ENCODE measurements at places on chromosomes 4 and X.
A peak's percentile ranks its signal among the peaks of the same experiment; 100 is the strongest.

DNA sequence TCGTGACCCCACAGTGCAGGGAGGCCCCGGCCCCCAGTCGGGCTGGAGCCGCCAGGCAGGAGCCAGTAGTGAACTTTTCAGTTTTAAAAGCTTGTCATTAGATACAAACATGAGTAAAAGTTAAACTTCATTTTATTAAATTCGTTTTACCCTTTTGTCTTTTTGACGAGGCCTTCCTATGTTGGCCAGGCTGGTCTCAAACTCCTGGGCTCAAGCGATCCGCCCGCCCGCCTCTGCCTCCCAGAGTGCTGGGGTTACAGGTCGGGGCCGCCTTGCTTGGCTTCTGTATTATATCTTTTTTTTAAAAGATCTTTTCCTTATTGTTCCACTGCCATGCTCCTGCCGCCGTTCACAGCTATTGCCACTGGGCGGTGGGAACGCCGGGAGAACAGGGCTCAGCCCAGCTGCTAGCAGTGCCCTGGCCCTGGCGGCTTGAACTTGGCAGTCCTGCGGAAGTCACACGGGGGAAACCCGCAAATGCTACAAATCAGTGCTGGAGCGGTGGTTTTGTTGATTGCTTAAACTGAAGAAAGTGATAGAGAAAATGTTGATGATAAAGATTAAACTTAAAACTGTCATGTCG is 968 bp upstream of the NELFA start:
- peak; percentile 57 for DNase-seq

- DNase-seq, result no peak
Measured at GRCh38 chr4:81814987-81815541, 343.4 kb upstream of the RASGEF1B start.

- DNase-seq, result peak; percentile 83
Measured at GRCh38 chr4:83548151-83548905, 12.4 kb downstream of the GPAT3 start.

GRCh38 chr4:142110136-142110535 is 473.8 kb downstream of the IL15 start:
- DNase-seq, result no peak

- DNase-seq, result no peak
Measured at GRCh38 chrX:98362630-98363029, 1478.9 kb downstream of the RPA4 start.

DNA sequence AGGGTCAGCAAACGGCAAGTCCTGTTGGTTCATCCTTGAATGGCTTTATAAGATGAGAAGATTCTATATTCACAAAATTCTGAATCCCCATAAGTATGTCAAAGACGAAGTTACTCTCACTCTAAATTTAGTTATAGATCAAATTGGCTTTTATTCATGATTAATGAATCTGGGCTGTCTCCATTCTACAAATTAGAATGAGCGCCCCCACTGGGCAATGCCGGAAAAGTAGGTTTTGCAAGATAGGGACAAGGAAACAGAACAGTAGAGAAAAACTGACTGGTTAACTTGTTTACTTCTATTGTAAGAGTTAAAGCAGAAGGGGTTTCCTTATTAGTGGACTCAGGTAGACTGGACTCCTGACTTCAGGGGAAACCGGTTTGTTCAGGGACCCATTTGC is 100.3 kb downstream of the F11 start:
- DNase-seq, result no peak

- DNase-seq, result no peak
Measured at GRCh38 chrX:149039057-149039456, 466.0 kb downstream of the IDS start.

- DNase-seq, result no peak
Measured at GRCh38 chr4:181684310-181684709, 558.9 kb upstream of the TENM3 start.

- no peak for DNase-seq
Measured at GRCh38 chr4:2142630-2143427, 83.7 kb downstream of the NAT8L start.

GRCh38 chr4:157012296-157012695 is 40.7 kb upstream of the PDGFC start:
- no peak for DNase-seq

DNA sequence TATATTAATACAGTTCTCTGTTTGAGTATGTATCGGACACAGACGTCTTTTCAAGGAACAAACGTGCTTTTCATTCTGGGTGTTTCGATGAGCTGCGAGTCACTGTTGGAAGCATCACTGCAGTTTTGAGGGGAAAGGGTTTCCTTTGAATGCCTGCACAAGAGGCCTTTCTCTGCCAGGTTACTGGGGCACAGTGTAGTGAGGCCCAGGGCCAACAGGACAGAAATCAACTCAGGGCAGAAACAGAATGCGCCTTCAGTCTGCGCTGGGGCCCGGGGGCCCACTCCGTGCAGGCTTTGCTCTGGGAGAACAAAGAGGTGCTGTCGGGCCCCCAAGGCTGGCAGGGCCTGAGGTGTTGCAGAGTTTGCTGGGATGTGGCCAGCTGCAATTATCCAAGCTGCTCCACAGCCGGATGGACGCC is 2.3 kb upstream of the PPP2R3B start:
- no peak for DNase-seq

- no peak for DNase-seq
Measured at GRCh38 chr4:26085551-26085950, 171.5 kb downstream of the SMIM20 start.

GRCh38 chr4:15898902-15899301 is 39.6 kb downstream of the FGFBP1 start:
- no peak for DNase-seq

DNA sequence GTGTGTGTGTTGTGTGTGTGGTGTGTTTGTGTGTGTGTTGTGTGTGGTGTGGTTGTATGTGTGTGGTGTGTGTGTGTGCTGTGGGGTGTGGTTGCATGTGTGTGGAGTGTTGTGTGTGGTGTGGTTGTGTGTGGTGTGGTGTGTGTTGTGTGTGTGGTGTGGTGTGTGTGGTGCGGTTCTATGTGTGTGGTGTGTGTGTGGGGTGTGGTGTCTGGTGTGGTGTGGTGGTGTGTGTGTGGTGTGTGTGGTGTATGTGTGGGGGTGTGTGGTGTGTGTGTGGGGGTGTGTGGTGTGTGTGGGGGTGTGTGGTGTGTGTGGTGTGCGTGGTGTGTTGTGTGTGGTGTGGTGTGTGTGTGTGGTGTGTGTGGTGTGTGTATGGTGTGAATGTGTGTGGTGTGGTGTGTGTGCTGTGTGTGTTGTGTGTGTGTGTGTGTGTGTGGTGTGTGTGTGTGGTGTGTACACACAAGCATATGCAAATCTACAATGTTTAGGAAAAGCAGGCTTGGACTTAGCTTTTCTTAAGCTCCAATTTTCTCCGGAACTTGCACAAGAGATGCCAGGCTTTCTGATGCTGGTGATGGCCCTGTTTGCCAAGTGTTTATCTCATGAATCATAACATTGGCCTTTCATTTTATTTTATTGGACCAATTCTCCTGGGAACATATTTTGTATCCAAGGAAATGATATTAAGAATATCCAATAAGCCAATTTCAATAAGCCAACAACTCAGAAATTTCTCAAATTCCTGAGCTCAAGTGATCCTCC is 148.7 kb downstream of the SPATA18 start:
- no peak for DNase-seq

- DNase-seq, result no peak
Measured at GRCh38 chrX:40290517-40290916, 192.8 kb upstream of the BCOR start.

DNA sequence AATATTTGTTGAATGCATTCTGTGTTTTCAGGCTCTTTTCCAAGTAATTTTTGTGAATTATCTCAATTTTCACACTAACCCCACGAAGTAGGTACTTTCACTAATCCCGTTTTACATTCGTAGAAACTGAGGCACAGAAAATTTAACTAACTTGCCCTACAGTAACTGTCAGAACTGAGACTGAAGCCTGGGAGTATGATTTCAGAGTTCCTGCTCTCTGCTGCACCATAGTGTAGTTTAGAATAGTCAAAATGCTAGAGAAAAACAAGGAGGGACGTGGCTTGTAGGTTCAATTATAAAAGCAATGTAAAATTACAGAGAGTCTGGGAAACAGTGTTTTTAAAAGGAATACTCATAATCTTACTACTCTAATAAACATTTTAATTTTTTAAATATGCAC is 2.2 kb downstream of the CLCN3 start:
- DNase-seq, result no peak

DNA sequence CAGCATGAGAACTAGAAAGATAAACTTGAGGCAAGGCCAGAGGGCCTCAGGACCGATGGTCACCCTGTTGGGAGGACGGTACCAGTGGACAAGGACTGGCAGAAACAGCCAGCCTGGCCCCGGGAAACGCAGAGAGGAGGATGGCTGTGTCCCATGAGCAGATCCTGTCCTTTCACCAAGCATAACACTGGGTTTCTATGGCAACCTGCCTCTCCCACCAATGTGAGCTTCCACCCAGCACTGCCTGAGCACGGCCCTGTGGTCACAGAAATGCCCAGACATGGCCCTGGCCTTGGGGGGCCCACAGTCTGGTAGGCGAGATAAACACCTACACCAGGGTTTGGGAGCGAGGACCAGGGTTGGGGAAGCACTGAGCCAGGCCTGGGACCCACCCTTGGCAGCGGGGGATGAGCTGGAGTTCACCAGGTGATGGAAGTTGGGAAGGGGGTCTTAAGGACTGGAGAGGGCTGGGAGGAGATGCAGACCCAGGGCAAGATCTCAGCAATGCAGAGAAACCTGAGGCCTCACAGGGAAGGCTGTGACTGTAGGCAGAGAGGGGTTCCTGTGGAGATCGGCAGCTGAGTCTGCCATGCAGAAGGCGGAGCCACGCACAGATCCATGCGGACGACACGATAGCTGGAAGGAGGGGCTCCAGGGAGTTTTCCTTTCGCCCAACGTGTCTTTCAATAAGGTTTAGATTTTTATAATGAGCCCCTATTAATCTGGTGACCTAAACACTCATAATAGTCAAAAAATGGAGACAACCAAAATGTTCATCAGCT is 32.7 kb upstream of the CRMP1 start:
- DNase-seq, result no peak

GRCh38 chrX:119682019-119682989 is 10.7 kb downstream of the SEPTIN6 start:
- peak; percentile 58 for DNase-seq

DNA sequence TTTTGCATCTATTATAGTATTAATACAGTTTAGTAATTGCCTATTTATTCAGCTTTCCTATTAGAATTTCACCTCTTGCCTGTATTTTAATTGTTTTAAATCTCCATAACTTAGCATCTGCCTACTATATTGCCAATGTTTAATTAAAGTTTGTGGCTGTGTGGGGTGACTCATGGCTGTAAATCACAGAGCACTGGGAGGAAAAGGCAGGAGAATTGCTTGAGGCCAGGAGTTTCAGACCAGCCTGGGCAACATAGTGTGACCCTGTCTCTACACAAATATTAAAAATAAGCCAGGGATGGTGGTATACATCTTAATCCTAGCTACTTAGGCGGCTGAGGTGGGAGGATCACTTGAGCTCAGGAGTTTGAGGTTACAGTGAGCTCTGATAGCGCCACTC is 14.5 kb upstream of the CCSER1 start:
- no peak for DNase-seq

GRCh38 chrX:130174045-130174704 is 2.4 kb downstream of the RAB33A start:
- no peak for DNase-seq

GRCh38 chr4:145498430-145498829 is 16.8 kb downstream of the SMAD1 start:
- DNase-seq, result no peak

DNA sequence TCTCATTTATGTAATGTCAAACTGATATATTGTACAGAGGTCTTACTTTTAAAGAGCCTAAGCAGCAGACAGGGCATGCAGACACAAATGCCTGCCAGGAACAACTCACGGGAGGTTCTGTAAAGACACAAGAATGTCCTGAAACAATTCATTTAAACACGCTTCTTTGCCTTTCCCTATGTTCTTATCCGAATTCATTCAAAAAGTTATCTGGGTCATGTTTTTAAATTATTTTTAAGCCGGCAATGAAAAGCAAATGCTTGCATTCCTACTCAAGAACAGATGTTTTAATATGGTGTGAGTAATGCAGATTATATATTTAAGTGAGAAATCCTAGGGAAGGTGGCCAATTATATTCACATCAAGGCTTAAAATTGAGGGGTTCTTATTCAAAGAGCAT is 192.6 kb downstream of the PDGFC start:
- DNase-seq, result no peak

DNA sequence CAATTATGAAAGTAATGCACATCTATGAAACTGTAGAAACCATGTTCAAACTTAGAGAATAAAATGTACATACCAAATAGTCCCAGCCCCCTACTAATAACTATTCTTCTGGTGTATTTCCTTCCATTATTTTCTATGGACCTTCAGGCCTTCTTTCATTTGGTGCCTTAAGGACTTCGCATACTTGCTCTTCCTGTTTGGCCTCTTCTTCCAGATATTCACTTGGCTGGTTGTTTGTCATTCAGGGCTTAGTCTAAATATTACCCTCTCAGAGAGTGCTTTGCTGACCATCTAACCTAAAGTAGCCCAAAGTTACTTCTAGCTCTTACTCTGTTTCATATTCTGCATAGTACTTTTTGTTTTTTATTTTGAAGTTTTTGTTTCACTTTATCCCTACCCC is 70.3 kb upstream of the ARMCX2 start:
- DNase-seq, result no peak

DNA sequence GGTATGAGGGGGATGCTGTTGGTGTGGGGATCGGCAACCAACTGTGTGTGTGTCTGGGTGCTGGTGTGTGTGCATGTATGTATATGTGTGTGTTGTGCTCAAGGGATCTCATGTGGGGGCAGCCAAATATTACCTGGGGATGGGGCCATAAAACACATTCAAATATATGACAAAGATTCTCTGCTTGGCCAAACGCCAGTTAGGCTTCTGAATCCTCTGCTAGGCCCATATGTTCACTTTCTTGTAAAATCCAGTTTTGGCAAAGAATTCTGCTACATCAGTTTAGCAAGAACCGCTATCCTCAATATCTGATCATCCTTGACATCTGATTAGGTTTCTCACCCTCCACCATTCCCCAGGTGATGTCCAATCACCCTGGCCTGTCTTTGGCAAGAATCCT is 106.6 kb downstream of the RASL11B start:
- DNase-seq, result no peak

DNA sequence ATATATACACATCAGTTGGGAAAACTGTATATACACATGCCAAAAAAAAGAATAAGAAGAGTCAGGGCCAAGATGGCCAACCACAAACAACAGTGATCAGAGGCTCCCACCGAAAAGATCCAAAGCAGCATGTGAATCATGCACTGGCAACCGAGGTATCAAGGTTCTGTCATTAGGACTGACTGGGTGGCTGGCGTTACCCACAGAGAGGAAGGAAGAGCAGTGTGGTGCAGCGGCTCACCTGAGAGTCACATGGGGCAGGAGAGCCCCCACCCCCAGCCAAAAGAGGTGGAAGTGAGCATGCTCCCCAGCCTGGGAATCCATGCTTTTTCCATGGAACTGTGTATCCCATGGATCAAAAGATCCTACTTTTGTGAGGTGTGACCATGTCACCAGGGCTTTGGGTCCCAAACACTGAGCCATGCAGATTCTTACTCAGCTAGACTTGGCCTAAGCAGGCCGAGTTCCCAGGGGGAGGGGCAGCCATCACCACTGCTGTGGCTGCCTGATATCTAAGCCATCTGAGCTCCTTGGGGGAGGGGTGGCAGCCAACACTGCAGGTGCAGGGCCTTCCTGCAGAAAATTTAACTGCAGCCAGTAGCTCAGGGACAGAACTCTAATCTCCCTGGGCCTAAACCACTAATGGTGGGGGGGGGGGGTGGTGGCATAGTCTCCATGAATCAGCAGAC is 52.8 kb downstream of the P2RY10 start:
- peak; percentile 49 for DNase-seq

- DNase-seq, result no peak
Measured at GRCh38 chrX:114787061-114787460, 203.2 kb downstream of the HTR2C start.

- DNase-seq, result no peak
Measured at GRCh38 chrX:107574054-107574683, 54.1 kb upstream of the PRPS1 start.
